Smooth muscle cell of bladder (primary cell): ENCODE measurements at places on chromosomes 3 and 15. TPM values are rescaled to one million over a fixed set of nuclear protein-coding genes. Genes with fewer than 3 reads are reported as not detected.

CRBN gene
- total RNA-seq, result 47.4 and 58.1 TPM in 2 replicates

NRG4 gene
- not detected in 2 replicates for total RNA-seq

MUC13 gene
- total RNA-seq, result 0.14 and 0.18 TPM in 2 replicates

ARID3B gene
- total RNA-seq, result 0.71 and 1.4 TPM in 2 replicates

ROBO1 gene
- total RNA-seq, result 98.5 and 150 TPM in 2 replicates

CD96 gene
- under 0.01 and 0.09 TPM in 2 replicates for total RNA-seq

GALNT15 gene
- 12.1 and 20.2 TPM in 2 replicates for total RNA-seq

MINAR1 gene
- total RNA-seq, result 0.57 and 0.65 TPM in 2 replicates

SORD gene
- total RNA-seq, result 6.7 and 7.0 TPM in 2 replicates

CAMK2N2 gene
- 0.09 and 0.14 TPM in 2 replicates for total RNA-seq

MRPS11 gene
- 36.6 and 39.3 TPM in 2 replicates for total RNA-seq

AGBL1 gene
- total RNA-seq, result not detected in 2 replicates

ASB14 gene
- under 0.01 TPM in 1 of 2 replicates, not detected in the other for total RNA-seq

AQP9 gene
- total RNA-seq, result not detected in 2 replicates

ZNF717 gene
- 18.8 and 19.5 TPM in 2 replicates for total RNA-seq

ALG1L2 gene
- 0.43 TPM in 1 of 2 replicates, not detected in the other for total RNA-seq

PLXNB1 gene
- total RNA-seq, result 24.6 and 42.2 TPM in 2 replicates

CFAP91 gene
- 0.14 and 0.18 TPM in 2 replicates for total RNA-seq

KLHL40 gene
- not detected in 2 replicates for total RNA-seq

USP3 gene
- 30.2 and 32.4 TPM in 2 replicates for total RNA-seq

POPDC2 gene
- total RNA-seq, result under 0.01 and 0.37 TPM in 2 replicates

ROPN1 gene
- not detected in 2 replicates for total RNA-seq

SLC27A2 gene
- 0.85 and 0.92 TPM in 2 replicates for total RNA-seq

IGSF10 gene
- total RNA-seq, result 0.71 and 6.1 TPM in 2 replicates

STARD9 gene
- 3.7 and 4.0 TPM in 2 replicates for total RNA-seq

BRK1 gene
- 88.9 and 101 TPM in 2 replicates for total RNA-seq

GOLGA8K gene
- total RNA-seq, result 0.09 TPM in 1 of 2 replicates, not detected in the other

SOX14 gene
- not detected in 2 replicates for total RNA-seq

BCHE gene
- total RNA-seq, result 0.28 and 1.6 TPM in 2 replicates

SCAP gene
- 66.1 and 69.7 TPM in 2 replicates for total RNA-seq

TBL1XR1 gene
- total RNA-seq, result 253 and 387 TPM in 2 replicates

ADGRG7 gene
- total RNA-seq, result not detected in 2 replicates

BUB1B gene
- 2.4 and 2.9 TPM in 2 replicates for total RNA-seq

EOMES gene
- under 0.01 TPM in 1 of 2 replicates, not detected in the other for total RNA-seq

GJD2 gene
- not detected in 2 replicates for total RNA-seq

LSAMP gene
- total RNA-seq, result 3.0 and 11.6 TPM in 2 replicates

TM4SF1 gene
- total RNA-seq, result 172 and 483 TPM in 2 replicates

MITF gene
- total RNA-seq, result 24.0 and 39.2 TPM in 2 replicates

DLL4 gene
- 0.46 and 0.85 TPM in 2 replicates for total RNA-seq

PPARG gene
- total RNA-seq, result 16.2 and 18.6 TPM in 2 replicates

ALDH1A2 gene
- 0.55 and 1.7 TPM in 2 replicates for total RNA-seq

CAMKV gene
- not detected in 2 replicates for total RNA-seq

SERINC4 gene
- 0.09 TPM in 1 of 2 replicates, not detected in the other for total RNA-seq

CFAP100 gene
- not detected in 2 replicates for total RNA-seq

XRN1 gene
- total RNA-seq, result 35.1 and 47.5 TPM in 2 replicates

THOC7 gene
- 45.6 and 49.8 TPM in 2 replicates for total RNA-seq
